ENCODE measurements at places on chromosomes 6 and 20.

GRCh38 chr6:84773431-84774156 lies 9.2 kb upstream of the TBX18 start:
- DNase-seq = no peak

DNA sequence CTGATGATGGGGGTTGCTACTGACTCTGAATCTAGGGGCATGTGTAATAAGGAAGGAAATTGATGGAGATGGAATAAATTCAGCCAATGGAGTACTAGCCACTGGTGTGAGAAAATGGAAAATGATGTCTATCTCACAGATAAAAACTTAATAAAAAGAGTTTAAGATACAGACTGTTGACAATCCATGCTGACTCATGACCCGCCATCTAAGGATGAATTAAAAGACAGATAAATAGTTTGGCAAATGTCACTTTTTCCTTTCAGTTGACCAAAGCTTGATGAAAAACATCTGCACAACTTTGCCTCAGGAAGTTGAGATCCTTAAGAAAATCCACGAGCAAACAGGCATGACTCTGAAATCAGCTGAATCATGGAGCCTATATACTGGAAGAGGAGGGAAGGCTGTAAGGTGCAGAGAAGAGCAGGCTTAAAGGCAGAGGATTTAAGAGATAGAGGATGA lies 82.6 kb upstream of the BMP5 start:
- no peak for DNase-seq

DNA sequence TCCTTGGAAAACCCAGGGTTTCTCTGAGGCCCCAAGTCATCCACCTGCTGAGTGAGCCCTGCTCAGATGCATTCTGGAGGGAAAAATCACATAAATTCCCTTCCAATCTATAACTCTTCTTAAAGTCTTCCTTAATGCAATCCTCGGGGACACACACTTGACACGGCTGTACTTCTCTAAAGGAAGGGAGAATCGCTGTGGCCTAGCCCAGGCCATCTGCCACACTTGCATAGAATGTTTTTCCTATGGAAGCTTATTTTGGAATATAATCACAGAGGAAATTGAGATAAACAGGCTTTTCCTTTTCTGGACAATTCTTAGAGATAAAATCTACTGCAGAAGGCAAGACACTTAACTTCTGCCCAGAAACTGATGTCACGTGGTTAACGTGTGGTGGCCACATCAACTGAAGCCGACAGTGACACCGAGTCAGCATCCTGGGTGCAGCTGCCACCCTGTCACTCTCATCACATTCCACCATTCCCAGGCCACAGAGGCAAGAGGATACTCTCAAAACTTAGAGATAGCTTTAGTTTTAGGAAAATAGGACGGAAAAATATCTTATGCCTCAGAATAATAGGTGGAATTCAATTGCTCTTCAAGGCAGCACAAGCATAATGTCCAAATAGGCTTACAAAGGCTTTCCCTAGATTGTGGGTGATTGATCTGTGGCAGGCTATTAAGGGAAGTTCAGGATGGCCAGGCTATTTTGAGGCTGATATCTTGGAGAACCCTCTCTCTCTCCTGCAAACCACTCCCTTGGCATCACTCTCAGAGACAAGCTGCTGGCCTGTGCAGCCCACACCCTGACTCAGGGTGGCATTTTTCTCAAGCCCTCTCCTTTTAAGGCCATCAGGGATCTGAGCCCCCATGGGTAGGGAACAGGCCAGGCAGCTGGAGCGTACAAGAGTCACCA lies 29.6 kb downstream of the PSMB1 start:
- DNase-seq = no peak

DNA sequence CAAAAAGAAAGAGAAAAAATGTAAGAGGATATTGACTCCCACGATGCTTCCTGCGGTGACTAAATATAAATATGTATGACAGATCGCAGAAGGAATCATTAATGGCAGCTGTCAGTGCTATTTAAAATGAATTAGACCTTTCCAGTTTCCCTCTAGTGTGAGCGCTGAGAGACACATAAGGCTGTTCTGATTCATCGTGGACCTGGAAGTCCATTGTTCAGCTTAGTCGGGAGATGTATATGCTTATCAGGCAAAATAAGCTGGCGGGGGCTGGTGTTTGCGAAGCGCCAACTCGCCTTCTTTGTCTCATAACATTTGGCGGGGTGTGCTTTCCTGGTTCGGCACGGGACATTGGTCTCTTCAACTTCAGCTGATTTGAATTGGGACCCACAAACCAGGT lies 95.4 kb downstream of the CDH4 start:
- DNase-seq = no peak

GRCh38 chr6:138293428-138294395 lies 75.4 kb upstream of the PBOV1 start:
- DNase-seq = no peak

- no peak for DNase-seq
Observed at GRCh38 chr6:146224988-146225387, 196.1 kb downstream of the GRM1 start.
